ENCODE measurements at places on chromosomes 4 and X.
A peak's percentile ranks its signal among the peaks of the same experiment; 100 is the strongest.

- DNase-seq = no peak
Observed at GRCh38 chr4:169163947-169164668, 106.6 kb downstream of the SH3RF1 start.

DNA sequence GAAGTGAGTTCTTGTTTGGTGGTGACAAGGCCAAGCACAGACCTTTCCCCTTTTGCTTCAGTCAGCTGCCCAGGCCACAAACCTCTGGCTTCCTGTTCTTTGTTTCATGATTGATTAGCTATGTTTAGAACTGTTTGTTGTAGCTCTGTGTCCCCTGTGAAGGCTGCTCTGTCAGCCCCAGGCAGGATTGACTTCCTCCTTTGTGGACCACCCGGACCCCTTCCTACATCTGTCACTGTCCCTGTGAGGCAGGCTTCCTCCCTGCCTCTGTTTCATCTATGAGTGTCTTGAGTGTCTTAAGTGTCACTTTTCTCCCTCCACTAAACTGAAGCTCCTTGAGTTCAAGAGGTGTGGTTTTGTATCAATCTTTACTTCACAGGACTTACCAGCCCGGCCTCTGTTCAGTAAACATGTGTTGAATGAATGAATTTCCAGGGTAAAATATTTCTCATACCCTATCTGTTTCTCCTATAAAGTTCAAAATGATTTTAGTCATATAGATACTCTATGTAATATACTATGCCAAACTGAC, 83.5 kb downstream of the ZNF674 start:
- DNase-seq = no peak

GRCh38 chr4:123649645-123650391, 253.2 kb downstream of the SPRY1 start:
- DNase-seq = no peak

DNA sequence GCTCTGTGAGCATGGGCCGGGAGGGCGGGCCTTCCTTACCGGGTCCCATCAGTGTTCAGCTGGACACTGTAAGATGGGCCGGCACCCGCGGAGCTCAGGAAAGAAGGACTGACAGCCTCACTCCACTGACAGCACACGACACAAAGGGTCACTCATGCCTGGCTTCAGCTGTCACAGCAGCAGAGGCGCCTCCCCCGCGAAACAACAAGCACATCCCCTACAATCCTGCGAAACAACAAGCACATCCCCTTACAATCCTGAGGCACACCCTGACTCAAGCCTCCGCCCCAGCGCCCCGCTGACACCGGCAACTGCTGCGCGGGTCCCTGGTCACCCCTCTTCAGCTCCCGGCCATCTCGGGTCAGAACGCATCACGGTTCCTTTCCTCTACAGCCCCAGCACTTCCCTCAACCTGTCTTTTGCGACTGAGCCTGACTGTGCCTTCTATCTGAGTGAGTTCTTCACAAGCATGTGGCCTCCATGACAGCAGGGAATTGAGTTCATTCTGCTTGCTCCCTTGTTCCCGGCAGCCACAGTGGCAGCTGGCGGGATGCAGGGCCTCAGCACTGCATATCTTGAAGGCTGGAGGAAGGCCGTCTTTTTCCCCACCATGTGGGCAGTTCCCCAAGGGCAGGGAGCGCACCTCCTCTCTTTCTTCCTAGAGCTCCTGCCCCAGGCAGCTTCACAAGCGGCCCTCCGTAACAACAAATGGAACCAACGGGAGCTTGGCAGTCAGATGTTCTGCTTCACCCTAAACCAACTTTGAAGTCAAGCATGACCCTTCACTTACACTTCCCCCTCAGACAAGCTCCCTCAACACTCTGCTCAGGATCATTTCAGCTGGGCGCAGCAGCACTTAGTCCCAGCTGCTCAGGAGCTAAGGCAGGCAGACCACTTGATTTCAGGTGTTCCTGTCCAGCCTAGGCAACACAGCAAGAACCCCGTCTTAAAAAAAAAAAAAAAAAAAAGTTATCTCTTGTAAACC, 39.6 kb downstream of the SCD5 start:
- no peak for DNase-seq

DNA sequence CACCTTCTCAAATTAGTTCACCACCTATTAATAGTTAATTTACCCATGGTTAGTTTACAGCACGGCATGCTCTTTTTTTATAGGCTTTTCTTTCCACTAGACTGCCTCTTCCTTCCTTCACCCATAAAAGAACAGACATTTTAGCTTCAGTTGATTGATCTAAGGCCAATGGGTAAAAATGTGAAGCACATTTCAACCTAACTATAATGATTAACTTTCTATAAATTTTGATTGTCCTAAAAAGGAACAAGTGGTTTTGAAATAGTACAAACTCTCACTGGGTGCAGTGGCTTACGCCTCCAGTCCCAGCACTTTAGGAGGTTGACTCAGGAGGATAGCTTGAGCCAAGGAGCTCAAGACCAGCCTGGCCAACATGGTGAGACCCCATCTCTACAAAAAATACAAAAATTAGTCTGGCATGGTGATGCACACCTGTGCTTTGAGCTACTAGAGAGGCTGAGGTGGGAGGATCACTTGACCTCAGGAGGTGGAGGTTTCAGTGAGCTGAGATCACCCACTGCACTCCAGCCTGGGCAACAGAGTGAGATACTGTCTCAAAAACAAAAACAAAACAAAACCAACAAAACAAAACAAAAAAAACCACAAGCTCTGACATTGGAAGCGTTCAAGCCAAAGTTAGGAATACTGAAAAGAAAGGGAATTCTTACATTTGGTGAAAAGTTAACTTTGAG, 89.9 kb upstream of the FAT1 start:
- DNase-seq = no peak

GRCh38 chr4:38411092-38411491, 252.9 kb upstream of the KLF3 start:
- DNase-seq = no peak

DNA sequence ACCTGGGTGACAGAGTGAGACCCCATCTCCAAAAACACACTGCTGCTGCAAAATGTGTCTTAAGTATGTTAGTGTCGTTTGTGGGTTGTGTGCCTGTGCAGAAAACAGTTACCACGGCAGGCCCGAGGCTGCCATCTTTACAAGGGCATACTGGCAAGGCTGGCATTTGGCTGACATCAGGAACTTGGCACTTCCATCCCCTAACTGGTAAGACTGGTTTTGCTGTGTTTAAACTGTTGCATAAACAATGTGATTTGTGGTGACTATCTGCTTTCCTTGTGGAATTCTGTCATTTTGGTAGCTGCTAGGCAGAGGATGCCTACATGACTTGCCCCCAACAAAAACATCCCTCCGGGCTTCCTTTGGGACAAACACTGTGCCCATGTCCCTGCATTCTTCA, 12.3 kb downstream of the LRP2BP start:
- DNase-seq = no peak

DNA sequence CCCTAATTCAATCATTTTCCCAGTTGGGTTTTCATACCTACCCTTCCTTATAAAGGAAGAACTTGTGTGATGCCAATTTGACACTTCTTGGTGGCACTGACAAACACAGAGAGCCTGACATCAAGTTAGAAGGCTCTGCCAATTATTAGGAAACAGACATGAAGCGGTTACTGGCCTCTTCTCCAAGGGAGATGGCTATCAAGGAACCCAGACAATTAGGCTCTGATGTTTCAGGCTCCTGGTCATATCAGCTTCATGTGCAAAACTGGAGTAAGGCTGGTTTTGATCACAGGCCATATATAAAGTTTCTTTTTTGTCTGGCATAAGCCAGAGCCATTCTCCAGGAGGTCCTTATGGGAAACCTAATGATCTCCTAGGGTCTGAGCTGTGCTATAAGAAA, 428 bp downstream of the ARL13A start:
- no peak for DNase-seq

- DNase-seq = no peak
Observed at GRCh38 chr4:94442251-94442650, 9.5 kb upstream of the PDLIM5 start.

DNA sequence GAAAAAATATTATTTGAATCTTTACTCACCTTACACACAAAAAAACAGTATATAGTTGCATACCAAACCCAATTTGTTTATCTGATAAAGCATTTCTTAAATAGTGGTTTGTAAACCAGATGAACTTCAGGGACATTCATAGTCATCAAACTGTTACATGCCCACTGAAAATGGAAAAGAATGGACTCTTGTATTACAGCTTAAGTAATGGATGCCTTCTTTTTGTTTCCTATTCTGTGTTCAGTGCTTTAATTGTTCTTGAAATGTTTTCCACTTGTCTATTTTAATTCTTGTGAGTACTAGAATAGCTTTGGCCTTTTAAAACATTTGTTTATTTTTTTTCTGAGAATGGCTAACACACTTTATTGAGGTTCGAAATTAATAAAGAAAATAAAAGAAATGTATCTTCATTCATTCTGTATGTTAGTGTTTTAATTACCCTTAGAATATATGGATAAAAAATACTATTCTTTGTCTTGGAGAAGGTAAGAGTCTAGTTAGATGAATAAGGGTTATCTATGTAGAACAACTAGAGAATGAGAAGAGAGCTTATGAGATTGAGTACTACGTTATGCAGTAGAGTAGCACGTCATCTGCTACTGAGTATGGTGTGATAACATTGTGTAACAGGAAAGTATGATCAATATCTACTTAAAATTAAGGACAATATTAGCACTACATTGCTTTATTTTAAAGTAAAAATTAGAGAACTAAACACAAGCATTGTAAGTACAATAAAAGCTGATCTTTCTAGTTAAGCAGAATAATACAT, 9.9 kb downstream of the CPEB2 start:
- DNase-seq = no peak

DNA sequence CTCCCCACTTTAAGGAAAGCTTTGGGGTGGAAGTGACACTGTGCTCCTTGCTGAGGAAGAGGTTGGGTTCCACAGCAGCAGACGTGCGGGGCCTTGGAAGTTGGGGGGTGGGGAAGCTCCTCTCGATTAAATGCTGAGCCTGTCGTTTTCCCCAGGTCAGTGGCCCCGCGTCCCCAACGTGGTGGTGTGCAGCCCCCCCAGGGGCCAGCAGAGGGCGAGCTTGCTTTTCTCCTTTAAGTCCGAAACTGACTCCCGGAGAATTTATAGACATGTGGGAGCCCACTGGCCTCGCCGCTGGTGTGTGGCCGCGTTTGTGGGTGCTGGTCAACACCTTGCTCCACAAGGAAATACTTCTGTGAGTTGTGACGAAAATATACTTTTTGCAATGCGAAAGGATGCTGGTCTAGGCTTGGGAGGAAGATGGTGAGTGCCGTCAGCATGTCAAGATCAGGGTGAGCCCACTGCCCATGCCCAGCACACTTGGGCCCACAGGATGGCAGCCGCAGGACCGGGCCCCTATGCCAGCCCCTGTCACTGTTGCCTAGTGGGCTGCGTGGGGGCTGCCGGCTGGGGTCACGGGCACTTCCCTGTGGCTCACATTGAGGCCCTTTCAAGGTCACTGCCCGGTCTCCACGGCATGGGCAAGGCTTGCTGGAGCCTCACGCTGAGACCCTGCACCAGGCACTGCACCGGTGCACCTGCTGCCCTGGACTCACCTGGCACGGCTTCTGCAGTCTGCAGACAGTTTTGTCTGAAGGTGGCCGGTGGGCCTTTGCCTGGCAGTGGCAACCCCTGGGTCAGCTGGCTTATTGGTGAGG, 9.4 kb downstream of the UVSSA start:
- peak; percentile 58 for DNase-seq

- no peak for DNase-seq
Observed at GRCh38 chr4:33625748-33626147, 2618.6 kb downstream of the ARAP2 start.

- no peak for DNase-seq
Observed at GRCh38 chrX:16002185-16002584, 121.2 kb upstream of the GRPR start.

GRCh38 chr4:97374526-97374925, 768.8 kb downstream of the STPG2 start:
- no peak for DNase-seq

GRCh38 chr4:126592088-126592487, 1040.7 kb upstream of the INTU start:
- DNase-seq = no peak

DNA sequence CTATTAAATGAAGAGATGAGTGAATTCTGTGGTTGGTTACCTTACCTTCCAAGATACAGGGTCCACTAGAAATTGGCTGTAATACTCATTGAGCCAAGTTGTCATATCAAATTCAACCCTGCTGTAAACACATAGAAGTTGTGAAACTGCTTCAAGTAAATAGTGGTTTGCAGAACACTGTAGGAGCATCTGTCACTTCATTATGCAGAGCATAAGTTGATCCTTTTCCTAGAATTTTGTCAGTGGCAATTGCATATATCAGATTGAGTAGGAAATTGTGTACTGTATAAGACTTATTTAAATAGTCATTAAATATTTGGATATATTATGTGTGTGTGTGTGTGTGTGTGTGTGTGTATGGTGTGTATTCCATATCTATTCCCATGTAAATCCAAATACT, 8.8 kb upstream of the XK start:
- no peak for DNase-seq

- DNase-seq = no peak
Observed at GRCh38 chr4:139740531-139741041, 75.0 kb downstream of the MGST2 start.

GRCh38 chr4:183435803-183436202, 8.6 kb upstream of the CDKN2AIP start:
- no peak for DNase-seq

DNA sequence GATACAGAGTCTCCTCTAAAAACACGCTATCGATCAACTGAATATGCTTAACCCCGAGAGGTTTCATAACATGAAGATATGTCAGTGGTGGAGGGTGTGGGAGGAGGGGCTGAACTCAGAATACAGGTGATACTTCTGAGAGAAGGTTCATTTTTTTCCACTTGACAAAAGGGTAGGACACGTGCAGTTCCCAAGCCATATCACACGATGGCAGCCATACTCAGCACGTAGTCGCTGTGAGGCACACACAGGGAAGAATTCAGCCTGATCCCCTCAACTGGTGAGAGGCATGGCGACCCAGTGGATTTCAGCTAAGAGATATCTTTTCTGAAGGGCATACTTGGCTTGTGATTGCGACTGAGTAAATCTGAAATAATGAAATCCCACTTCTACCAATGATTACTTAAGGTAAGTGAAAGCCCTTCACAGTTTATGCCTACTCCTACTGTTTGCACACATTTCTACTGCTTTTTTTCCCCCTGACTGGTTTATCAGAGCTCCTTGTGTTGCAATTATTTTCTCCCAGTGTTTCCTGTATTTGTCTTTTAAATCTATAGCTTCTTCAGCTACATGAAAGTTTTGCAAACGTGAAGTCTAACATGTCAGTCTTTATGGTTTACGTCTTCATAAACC, 133.1 kb downstream of the CORIN start:
- DNase-seq = peak; percentile 21

DNA sequence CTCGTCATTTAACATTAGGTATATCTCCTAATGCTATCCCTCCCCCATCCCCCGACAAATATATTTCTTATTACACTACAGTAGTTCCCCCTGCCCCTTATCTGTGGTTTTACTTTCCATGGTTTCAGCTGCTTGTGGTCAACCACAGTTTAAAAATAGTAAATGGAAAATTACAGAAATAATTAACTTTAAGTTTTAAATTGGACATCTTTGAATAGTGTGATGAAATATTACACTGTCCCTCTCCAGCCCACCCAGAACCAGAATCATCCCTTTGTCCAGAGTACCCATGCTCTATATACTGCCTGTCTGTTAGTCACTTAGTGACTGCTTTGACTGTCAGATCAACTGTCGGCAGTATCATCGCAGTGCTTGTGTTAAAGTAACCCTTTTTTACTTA, 47.4 kb upstream of the VEGFC start:
- no peak for DNase-seq

All from kidney capillary endothelial cell (primary cell).